Astrocyte (in vitro differentiated cells and primary cell): ENCODE measurements at places on chromosomes 11 and 22. TPM values are rescaled to one million over a fixed set of nuclear protein-coding genes. Genes with fewer than 3 reads are reported as not detected.

The DEUP1 gene
- 0.41 and 0.91 TPM in 2 replicates for total RNA-seq

The PGM2L1 gene
- 41.0 and 43.6 TPM in 2 replicates for total RNA-seq

The TP53AIP1 gene
- total RNA-seq, result 0.20 TPM in 1 of 2 replicates, not detected in the other

DNA sequence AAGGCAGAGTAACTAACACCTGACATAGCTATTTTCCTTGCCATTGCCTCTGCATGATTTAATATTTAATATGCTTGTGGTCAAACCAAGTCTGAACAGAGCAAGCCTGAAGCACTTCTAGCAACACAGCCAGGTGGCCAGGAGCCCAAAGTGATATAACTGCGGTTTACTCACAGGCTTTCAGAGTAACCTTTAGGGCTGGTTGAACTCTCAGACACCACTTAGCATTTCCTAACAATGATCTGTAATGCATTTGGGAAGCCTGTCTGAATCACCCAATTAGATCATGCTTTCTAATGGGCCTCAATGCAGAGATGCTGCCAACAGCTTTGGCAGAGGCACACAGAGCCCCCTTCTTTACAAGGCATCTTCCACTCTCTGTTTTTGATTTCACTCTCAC, 96.1 kb downstream of the FDX1 start:
- H3K4me3 ChIP-seq, result no peak overlapping the region
- peaks cover 12% of the 10 kb centered on the region for H3K4me1 ChIP-seq
- no peaks in the 10 kb centered on the region for H3K27me3 ChIP-seq
- H3K27ac ChIP-seq, result peak overlapping the region; percentile 48
- peak; percentile 91 for DNase-seq
- no peaks in the 10 kb centered on the region for H3K36me3 ChIP-seq

DNA sequence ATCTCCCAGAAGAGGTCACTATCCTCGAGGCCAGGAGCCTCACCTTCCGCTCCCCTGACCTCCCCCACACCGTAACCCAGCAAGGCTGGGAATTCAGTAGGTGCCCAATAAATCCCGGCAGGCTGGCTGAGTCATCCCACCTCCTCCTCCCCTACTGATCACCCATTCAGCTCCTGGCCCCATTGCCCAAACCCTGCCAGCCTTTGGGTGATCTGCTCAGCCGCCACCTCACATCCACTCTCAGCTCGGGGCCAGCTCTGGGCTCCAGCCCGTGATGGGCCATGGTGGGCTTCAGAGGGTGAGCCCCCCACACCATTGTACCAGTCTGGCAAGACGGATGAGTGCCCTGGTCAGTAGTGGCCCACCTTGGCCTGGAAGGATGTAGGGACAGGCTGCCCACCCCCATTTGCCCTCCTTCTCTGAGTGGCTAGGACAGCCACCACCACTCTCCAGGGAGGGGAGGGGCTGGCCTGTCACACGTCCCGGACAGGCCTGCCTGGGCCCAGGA, 8.2 kb downstream of the TRPM5 start:
- no peaks in the 10 kb centered on the region for H3K36me3 ChIP-seq
- H3K27me3 ChIP-seq, result peaks cover 10% of the 10 kb centered on the region
- DNase-seq, result no peak
- no peaks in the 10 kb centered on the region for H3K4me1 ChIP-seq
- H3K27ac ChIP-seq, result no peak overlapping the region
- no peak overlapping the region for H3K4me3 ChIP-seq

DNA sequence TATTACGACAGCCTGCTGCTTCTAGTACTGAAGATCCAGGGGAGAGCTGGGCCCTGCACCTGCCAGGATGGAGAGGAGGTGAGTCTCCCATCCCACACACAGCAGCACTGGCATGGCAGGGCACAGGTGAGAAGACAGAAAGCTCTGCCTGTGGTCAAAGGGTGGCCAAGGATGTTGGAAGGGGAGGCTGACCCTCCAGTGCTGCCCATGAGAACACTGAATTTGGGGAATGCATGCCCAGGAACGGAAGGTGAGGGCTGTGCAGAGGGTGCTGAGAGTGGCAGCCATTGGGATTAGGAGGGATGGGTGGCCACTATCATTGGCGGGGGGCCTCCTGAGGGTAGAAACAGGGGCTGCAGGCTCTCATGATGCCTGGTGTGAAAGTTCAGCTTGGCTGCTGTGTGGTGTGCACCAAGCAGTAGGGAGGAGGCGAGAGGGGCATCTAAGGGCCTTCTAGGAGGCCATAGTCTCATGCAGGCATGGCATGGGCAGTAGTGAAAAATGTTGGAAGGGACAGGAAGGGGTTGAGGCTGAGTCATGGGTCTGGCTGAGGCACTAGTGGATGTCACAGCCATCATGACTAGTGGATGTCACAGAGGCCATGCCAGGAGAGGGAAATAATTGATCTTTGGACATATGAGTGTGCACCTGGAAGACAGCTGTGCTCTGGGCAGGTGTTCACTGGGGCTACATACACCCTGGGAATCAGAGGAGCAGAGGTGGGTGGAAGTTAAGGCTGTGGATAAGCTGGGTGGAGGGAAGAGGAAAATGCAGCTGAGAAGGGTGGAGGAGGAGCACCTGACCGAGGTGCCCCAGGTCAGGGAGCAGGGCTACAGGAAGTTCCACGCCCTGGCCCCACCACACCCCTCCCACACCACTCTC, 2.5 kb upstream of the LRRC74B start:
- no peak overlapping the region for H3K27ac ChIP-seq
- no peak overlapping the region for H3K4me3 ChIP-seq
- no peak for DNase-seq

GRCh38 chr11:131694526-131695424, 324.4 kb downstream of the NTM start:
- DNase-seq, result peak; percentile 45
- peak overlapping the region; percentile 17 for H3K4me3 ChIP-seq
- no peak overlapping the region for H3K27ac ChIP-seq
- H3K36me3 ChIP-seq, result no peaks in the 10 kb centered on the region
- no peaks in the 10 kb centered on the region for H3K27me3 ChIP-seq
- H3K4me1 ChIP-seq, result peaks cover 11% of the 10 kb centered on the region
